Stimulated activated CD8-positive, alpha-beta memory T cell treated with anti-CD3 and anti-CD28 coated beads, Interleukin-15, amount 100 ng/mL, for 1 hour (primary cell): ENCODE measurements at places on chromosomes 12 and 14.

DNA sequence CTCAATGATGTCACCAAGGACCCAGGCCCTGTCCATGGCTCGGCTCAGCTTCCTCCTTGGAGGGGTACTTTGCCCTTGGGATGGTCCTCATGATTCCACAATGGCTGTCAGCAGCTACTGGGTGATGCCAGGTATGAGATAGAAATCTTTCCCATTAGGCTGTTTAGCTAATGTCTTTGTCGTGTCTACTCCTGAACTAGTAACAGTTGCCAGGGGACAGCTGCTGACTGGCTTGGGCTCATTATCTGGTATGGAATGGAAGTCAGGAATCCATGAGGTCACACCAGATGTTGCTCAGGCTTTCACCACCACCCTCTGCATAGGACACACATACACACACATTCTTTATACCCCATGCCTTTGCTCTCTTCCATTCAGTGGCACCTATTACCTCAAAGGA lies 9.2 kb downstream of the PRPH start:
- no peak for DNase-seq

- no peak for DNase-seq
Measured at GRCh38 chr12:102965281-102966155, 8.0 kb downstream of the ASCL1 start.

- DNase-seq = no peak
Measured at GRCh38 chr12:30269496-30269895, 426.2 kb downstream of the IPO8 start.

- no peak for DNase-seq
Measured at GRCh38 chr12:79662046-79662811, 28.5 kb downstream of the PAWR start.

DNA sequence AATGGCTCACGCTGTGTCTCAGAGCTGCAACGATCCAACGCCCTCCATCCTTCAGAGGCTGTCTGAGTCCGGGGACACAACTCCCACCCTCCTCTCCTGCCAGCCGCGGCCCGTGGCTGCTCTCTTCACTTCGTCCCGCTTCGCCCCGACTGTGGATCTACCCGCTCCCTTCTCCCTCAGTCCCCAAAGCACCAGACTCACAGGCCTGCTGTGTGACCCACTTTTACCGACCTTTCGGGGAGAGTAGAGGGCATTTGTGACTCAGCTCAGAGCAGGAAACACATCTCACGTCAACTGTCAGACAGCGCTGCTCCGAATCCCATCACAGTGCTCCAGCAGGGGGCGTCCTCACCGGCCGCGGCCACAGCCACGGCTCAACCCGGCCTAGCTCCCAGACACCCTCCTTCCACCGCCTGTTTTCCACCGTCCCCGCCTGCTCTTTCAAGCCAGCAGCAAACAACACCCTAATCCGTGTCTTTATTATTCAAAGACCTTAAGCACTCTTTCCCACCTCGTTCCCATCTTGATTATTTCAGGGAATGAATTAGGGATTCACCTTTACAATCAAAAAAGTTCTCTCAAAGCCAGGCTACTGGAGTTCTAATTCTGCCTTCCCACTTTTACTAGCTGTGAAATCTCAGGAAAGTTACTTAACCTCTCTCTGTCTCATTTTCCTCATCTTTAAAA lies 5.0 kb upstream of the AQP2 start:
- peak; percentile 73 for DNase-seq

DNA sequence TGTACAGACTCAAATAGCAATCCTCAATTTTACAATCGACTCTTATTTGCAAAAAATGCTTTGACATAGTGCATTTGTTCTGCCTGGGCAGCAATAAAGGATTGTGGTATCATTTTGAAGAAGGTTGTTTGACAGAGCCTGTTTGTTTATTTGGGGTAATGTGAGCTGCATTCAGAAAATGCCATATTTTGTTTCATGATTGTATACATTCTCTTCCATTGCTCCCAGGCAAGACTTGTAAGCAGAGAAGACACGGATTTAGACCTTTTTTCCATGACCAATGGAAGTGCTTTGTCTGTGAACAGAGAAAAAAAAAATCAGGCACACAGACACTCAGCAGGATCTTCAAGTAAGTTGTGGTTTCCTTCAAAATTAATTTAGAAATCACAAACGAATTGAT lies 35.5 kb upstream of the ALX1 start:
- DNase-seq = no peak

GRCh38 chr12:85424581-85425348 lies 144.7 kb downstream of the ALX1 start:
- DNase-seq = no peak

- no peak for DNase-seq
Measured at GRCh38 chr14:103974575-103974974, 32.2 kb upstream of the RD3L start.

DNA sequence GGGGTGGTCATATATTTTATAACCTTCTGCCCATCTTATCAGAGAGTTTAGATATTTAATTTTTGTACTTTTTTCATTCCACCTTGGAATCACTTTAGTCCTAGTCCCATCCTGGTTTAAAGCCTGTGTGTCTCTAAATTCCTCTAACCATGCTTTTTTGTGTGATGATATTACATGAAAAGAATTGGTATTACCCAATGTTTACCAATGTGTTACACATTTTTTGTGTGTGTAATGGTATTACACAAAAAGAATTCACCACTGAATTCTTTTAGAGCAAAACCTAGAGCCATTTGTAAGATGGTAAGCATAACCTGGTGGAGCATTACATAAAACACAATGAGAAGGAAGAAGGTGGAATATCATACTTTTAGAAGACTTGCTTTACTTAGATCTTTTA lies 77.5 kb downstream of the FAR2 start:
- no peak for DNase-seq

DNA sequence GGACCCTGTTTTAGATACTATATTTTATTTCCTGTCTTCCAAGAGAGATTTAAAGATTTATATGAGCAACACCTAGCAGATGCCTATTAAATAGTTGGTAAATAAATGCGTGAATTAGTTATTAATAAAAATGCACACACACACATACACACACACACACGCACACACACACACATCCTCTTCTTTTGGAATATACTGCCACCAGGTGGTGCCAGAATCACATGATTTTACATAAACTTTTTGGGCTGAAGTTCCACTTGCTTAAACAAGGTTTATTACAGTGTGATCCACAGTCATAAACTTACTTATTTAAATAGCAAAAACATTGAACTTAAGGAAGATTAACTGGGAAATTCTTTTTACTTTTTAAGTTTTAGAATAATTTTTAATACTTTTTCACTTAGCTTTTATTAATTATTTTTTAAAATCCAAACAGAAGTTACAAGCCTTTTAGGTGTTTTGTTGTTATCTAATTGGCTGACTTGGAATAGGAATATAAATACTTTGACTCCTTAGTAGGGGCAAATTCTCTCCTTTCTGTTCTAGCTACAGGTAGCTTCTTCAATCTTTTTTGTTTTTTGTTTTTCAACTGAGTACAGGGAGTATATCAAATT lies 17.5 kb downstream of the RAD51B start:
- DNase-seq = peak; percentile 24

GRCh38 chr12:15757553-15758255 lies 31.5 kb downstream of the EPS8 start:
- DNase-seq = no peak

DNA sequence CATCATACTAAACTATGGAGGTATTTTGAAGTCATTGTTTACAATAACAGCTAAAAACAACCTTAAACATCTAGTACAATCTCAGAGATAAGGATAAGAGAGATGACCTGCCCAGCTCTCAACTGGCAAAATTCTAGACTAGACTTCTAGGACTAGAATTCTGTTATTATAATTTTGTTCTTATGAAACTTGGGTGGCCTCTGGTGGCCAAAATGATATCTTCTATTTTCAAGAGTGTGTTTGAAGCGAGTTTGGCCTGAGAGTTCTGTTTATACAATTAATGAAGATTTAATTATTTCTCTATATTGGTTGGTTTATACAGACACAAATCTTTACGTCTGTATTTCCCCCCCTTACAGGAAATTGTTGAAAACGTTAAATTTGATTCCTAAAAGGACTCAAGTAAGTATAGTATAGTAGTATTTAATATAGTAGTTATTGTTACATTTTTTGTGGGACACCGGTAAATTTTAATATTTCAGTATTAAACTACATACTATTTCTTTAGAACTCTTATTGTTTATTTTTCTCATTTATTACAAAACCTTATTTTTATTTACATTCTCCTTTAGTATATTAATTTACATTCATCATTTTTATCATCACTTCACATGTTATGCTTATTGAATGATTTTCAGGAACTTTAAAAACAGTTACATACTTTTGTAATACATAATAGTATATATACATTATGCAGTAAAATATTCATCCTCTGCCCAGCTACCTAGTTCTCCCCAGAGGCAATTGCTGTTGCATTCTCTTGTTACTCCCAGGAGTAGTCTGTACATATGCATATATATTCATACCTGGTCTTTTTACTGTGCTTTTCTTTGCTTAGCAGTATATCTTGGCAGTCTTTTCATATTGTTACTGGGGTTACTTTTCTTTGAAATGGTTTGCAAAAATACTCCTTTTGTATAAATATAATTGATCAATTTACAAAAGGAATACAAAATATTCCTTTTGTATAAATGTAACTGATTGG lies 6.6 kb downstream of the PPHLN1 start:
- no peak for DNase-seq

- no peak for DNase-seq
Measured at GRCh38 chr14:102907303-102907844, 15.1 kb upstream of the AMN start.

DNA sequence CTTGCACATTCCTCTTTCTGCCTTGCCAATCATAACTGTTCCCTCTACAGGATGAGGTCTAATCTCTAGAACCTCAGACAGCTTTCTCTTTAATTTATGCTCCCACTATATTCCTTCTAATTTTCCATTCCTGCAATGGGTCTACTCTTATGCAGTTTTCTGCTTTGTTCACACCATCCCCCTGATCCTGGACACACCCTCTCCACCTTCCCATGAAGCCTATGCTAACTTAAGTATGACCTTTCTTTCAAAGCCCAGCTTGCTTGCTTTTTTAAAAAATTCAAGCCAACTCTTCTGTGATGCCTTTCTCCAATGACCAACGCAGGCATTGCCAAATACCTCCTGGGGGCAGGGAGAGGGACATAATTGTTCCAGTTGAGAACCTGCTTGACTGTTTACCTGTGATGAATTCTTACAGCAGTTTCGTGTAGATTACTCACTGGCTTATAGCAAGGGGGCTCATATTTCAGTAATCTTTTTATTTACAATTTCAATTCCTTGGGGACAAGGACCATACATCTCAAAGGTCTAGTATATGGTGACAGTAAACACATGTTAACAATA lies 7.8 kb downstream of the SLC38A1 start:
- DNase-seq = no peak
